Fibroblast of lung (primary cell): ENCODE measurements at places on chromosomes 5 and 9. TPM values are rescaled to one million over a fixed set of nuclear protein-coding genes. Genes with fewer than 3 reads are reported as not detected.

DNA sequence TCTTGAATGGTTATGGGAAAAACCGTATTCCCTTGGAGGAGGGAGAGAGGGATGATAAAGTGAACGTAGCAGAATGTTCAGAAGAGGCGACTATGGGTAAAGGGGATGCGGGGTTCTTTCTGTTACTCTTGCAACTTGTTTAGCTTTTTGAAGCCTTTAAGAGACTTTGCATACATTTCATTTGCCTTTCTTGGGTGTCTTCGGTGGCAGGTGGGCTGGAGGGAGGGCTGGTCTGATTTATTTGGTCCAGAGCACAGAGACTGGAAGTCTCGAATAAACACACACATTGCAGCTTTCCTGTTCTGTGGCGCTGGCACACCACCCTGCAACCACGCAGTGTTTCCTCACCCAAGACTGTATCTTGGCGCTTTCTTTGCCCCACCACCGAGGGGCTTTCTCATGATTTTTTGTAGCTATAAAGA lies 23.2 kb downstream of the TTF1 start:
- no peak overlapping the region for H3K4me3 ChIP-seq
- no peaks in the 10 kb centered on the region for H3K4me1 ChIP-seq

GRCh38 chr9:107024193-107024592 lies 161.2 kb downstream of the ZNF462 start:
- no peak overlapping the region for H3K4me3 ChIP-seq
- H3K27ac ChIP-seq: no peak overlapping the region
- peaks cover 6% of the 10 kb centered on the region for H3K4me1 ChIP-seq
- H3K36me3 ChIP-seq: no peaks in the 10 kb centered on the region

- peaks cover 18% of the 10 kb centered on the region for H3K4me1 ChIP-seq
- H3K27ac ChIP-seq: peak overlapping the region; percentile 70
- H3K36me3 ChIP-seq: no peaks in the 10 kb centered on the region
- peak; percentile 62 for DNase-seq
- H3K4me3 ChIP-seq: no peak overlapping the region
Measured at GRCh38 chr9:109107402-109108240, 12.1 kb downstream of the TMEM245 start.

GRCh38 chr9:12968093-12968492 lies 193.3 kb downstream of the LURAP1L start:
- H3K36me3 ChIP-seq: no peaks in the 10 kb centered on the region
- H3K27me3 ChIP-seq: no peaks in the 10 kb centered on the region
- H3K27ac ChIP-seq: no peak overlapping the region
- DNase-seq: no peak

GRCh38 chr5:6773342-6774035 lies 60.3 kb downstream of the TENT4A start:
- H3K36me3 ChIP-seq: no peaks in the 10 kb centered on the region
- no peak overlapping the region for H3K27ac ChIP-seq
- H3K27me3 ChIP-seq: no peaks in the 10 kb centered on the region
- no peaks in the 10 kb centered on the region for H3K4me1 ChIP-seq
- H3K4me3 ChIP-seq: no peak overlapping the region

GRCh38 chr5:65801352-65801783 lies 79.4 kb downstream of the NLN start:
- H3K4me3 ChIP-seq: no peak overlapping the region
- H3K4me1 ChIP-seq: no peaks in the 10 kb centered on the region
- H3K27me3 ChIP-seq: no peaks in the 10 kb centered on the region
- no peak overlapping the region for H3K27ac ChIP-seq
- DNase-seq: no peak
- H3K36me3 ChIP-seq: no peaks in the 10 kb centered on the region

DNA sequence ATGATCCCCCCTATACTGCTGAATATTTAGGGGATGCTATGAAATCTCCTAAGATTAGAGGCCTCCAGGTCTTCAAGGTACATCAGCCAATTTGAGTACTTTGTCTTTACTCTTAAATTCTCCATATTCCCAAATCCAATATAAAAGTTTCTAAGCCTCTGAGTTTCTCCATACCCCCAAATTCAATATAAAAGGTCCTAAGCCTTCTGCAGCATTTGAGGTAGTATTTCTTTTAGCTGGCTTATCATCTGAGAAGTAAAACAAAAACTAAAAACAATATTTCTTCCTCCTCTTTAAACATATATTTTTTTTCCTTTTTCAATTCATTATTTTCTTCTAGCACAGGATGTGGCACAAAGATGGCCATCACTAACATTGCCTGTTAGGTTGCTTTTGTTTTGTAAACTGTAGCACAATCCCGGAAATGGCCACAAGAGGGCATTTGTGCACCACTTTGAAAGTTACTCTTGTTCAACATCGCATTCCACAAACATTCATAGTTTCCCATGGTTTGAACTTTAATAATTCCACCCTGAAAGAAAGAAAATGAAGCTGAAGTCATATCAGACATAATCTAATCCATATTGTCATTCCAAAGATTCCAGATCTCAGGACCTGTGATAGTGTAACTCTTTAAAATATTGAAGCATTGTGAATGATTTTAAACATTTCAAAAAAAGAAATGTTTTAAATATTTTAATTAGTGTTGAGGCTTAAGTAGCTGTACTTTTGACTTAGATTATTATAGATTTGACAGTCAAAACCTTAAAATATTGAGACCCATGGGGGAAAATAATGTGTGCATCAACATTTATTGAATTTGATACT lies 21.0 kb upstream of the SCGB3A2 start:
- H3K4me1 ChIP-seq: no peaks in the 10 kb centered on the region
- H3K4me3 ChIP-seq: no peak overlapping the region
- H3K27me3 ChIP-seq: peaks cover 2% of the 10 kb centered on the region
- no peaks in the 10 kb centered on the region for H3K36me3 ChIP-seq

GRCh38 chr9:77215874-77216273 lies 38.5 kb downstream of the VPS13A start:
- no peaks in the 10 kb centered on the region for H3K36me3 ChIP-seq
- H3K4me1 ChIP-seq: peaks cover 4% of the 10 kb centered on the region
- H3K27ac ChIP-seq: no peak overlapping the region
- no peak overlapping the region for H3K4me3 ChIP-seq
- no peaks in the 10 kb centered on the region for H3K27me3 ChIP-seq

DNA sequence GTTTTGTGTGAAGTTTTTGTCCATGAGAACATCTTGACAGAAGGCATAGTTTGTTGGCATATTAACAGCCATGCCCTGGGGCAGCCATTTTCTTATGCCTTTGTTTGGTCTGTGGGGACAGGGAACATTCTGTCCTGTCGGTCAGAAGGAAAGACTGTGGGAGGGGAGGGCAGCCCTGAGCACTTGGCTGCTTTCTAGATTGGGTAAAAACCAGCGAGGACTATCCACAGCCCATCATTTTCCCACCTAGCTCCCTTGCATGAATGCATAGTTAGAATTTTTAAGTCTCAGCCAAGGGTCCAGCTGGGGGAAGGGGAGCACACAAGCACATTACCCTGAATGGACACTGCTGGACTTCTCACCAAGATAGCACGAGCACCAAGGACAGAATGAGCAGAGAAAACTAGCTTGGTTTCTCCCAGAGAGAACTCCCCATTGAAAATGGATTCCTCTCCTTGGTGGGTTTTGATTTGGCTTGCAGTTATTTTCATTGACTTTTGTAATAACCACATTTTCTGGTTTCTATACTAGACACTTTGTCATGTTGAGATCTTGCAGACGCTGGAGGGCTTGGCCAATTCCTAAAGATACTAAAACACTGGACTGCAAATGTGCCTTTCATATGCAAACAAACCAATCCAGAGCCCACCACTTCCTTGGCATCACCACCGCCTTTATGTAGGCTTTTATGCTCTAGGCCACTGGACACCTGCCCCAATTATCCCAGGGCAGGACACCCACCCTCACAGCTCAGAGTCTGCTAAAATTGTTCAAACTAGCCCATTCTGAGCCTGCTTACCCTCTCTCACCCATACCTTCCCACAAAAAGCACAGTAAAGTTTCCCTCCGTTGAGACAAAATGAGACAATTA lies 129.9 kb downstream of the BOD1 start:
- H3K27me3 ChIP-seq: no peaks in the 10 kb centered on the region
- no peak for DNase-seq
- no peak overlapping the region for H3K27ac ChIP-seq

The GABRA1 gene
- not detected in 2 replicates for total RNA-seq

The PCDHA1 gene
- total RNA-seq: under 0.01 TPM in 2 replicates

The G3BP1 gene
- total RNA-seq: 110 and 132 TPM in 2 replicates

The CSF2 gene
- total RNA-seq: 0.51 and 0.66 TPM in 2 replicates

- H3K4me3 ChIP-seq: no peak overlapping the region
- peak overlapping the region; percentile 66 for H3K27ac ChIP-seq
- peaks cover 3% of the 10 kb centered on the region for H3K36me3 ChIP-seq
- H3K27me3 ChIP-seq: no peaks in the 10 kb centered on the region
Measured at GRCh38 chr5:72141440-72142355, 34.4 kb downstream of the MAP1B start.

GRCh38 chr5:177438468-177438867 lies 8.1 kb upstream of the PRR7 start:
- H3K4me1 ChIP-seq: no peaks in the 10 kb centered on the region
- H3K27me3 ChIP-seq: no peaks in the 10 kb centered on the region
- DNase-seq: no peak
- H3K27ac ChIP-seq: no peak overlapping the region
- no peak overlapping the region for H3K4me3 ChIP-seq
- peaks cover 14% of the 10 kb centered on the region for H3K36me3 ChIP-seq

The CENPH gene
- 4.1 and 10.9 TPM in 2 replicates for total RNA-seq

The ANKRD18B gene
- total RNA-seq: under 0.01 and 0.17 TPM in 2 replicates

GRCh38 chr5:137741718-137742117 lies 5.8 kb upstream of the KLHL3 start:
- no peaks in the 10 kb centered on the region for H3K27me3 ChIP-seq
- DNase-seq: no peak
- no peaks in the 10 kb centered on the region for H3K4me1 ChIP-seq

The BARHL1 gene
- total RNA-seq: not detected in 2 replicates

- H3K4me1 ChIP-seq: no peaks in the 10 kb centered on the region
- H3K36me3 ChIP-seq: no peaks in the 10 kb centered on the region
- no peak for DNase-seq
- H3K27ac ChIP-seq: no peak overlapping the region
- no peaks in the 10 kb centered on the region for H3K27me3 ChIP-seq
- H3K4me3 ChIP-seq: no peak overlapping the region
Measured at GRCh38 chr5:35312267-35312666, 82.0 kb upstream of the PRLR start.

The ABO gene
- total RNA-seq: not detected in 2 replicates

The TERT gene
- not detected in 2 replicates for total RNA-seq

DNA sequence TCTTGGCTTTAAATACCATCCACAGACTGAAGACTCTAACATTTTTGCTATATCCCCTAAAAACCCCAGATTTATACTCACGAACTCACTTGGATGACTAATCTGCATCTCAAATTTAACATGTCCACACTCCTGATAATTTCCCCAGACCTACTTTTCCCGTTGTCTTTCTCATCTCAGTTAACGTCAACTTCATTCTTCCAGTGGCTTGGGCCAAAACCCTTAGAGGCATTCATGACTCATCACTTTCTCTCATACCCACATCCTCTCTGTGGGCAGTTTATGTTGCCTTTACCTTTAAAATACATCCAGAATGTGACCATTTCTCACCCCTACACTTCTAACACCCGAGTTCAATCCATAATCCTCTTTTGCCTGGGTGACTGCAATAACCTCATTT lies 96.7 kb downstream of the EDIL3 start:
- no peaks in the 10 kb centered on the region for H3K4me1 ChIP-seq
- no peaks in the 10 kb centered on the region for H3K27me3 ChIP-seq
- H3K4me3 ChIP-seq: no peak overlapping the region
- no peak overlapping the region for H3K27ac ChIP-seq
- DNase-seq: peak; percentile 97

- H3K4me3 ChIP-seq: no peak overlapping the region
- no peaks in the 10 kb centered on the region for H3K27me3 ChIP-seq
- peak; percentile 47 for DNase-seq
- H3K36me3 ChIP-seq: peaks cover 10% of the 10 kb centered on the region
- H3K4me1 ChIP-seq: peaks cover 47% of the 10 kb centered on the region
Measured at GRCh38 chr5:177474846-177475562, 1.6 kb upstream of the DBN1 start.

DNA sequence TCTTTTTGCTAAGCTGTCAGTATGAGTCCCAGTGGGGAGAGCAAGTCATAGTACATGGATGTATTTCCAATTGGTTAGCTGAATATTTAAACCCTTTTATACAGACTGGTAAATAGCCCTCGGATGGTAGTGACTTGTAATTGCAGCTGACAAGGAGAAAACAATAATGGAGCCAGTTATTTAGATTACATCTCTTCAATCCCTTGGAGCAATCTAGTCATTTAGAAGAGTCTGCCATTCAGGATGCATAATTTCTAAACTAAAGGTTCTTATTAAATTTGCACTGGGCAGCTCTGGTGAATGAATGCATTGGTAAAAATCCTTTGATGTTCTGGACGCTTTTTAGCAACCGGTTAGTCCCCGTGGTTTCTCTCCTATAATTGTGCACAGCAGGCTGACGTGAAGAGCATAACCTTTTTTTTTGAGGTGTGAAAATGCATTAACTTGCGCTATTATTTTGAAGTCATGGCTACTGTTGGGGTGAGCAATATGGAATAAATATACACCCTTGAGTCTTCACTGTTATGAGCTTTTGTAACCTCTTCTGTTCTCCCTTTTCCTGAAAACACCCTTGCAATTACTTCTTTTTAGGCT lies 158.6 kb upstream of the CD180 start:
- no peak for DNase-seq
- H3K27me3 ChIP-seq: no peaks in the 10 kb centered on the region
- H3K4me3 ChIP-seq: no peak overlapping the region
- no peak overlapping the region for H3K27ac ChIP-seq
- H3K36me3 ChIP-seq: no peaks in the 10 kb centered on the region

GRCh38 chr5:1706428-1706827 lies 93.2 kb downstream of the MRPL36 start:
- no peak for DNase-seq
- H3K4me1 ChIP-seq: no peaks in the 10 kb centered on the region
- no peak overlapping the region for H3K27ac ChIP-seq
- H3K4me3 ChIP-seq: no peak overlapping the region
- H3K27me3 ChIP-seq: peaks cover 6% of the 10 kb centered on the region
- no peaks in the 10 kb centered on the region for H3K36me3 ChIP-seq

DNA sequence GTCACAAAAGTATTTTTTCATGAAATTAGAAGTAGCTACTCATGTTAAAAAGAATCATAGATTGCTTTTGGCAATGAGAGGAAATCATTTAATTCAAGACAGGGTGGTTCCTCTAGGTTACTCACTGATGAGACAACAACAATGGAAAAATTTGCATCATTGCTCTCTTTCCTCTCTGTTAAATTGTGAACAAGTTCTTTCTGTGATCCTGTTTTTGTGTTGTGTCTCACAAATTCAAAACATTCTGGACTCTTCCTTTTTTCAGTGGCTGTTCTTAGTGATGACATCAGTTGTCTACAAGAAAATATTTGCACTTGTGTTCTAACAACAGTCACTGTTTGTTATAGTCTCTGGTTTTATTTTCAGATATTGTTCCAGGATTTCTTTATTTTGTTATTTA lies 95.3 kb downstream of the XRCC4 start:
- H3K27ac ChIP-seq: no peak overlapping the region
- no peak overlapping the region for H3K4me3 ChIP-seq
- H3K27me3 ChIP-seq: no peaks in the 10 kb centered on the region
- no peaks in the 10 kb centered on the region for H3K4me1 ChIP-seq

The LCN2 gene
- not detected in 2 replicates for total RNA-seq
